ENCODE measurements at places on chromosomes 1 and 21.

GRCh38 chr1:33031506-33031905 is 5.2 kb downstream of the AK2 start:
- no peak for DNase-seq

DNA sequence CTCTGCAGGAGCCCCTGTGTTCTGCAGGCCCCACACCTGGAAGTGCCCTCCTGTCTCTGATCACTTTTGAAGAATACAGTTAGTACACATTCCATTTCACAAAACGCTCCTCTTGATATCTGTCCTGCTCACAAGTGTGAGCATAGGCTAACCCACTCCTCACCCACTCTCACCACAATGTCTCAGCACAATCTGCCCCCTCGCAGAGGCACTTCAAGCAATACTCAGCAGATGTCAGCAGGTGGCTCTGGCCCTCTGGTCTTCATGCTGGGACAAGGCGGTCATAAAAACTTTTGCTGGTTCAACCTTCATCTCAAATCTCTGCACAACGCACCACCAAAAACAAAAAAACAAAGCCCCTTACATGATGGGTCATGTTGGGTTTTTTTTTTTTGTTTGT is 671.2 kb downstream of the MATN1 start:
- DNase-seq = no peak

GRCh38 chr1:227942716-227943261 is 4.9 kb downstream of the WNT9A start:
- DNase-seq = no peak

- no peak for DNase-seq
Observed at GRCh38 chr21:45209046-45209445, 78.6 kb downstream of the POFUT2 start.

DNA sequence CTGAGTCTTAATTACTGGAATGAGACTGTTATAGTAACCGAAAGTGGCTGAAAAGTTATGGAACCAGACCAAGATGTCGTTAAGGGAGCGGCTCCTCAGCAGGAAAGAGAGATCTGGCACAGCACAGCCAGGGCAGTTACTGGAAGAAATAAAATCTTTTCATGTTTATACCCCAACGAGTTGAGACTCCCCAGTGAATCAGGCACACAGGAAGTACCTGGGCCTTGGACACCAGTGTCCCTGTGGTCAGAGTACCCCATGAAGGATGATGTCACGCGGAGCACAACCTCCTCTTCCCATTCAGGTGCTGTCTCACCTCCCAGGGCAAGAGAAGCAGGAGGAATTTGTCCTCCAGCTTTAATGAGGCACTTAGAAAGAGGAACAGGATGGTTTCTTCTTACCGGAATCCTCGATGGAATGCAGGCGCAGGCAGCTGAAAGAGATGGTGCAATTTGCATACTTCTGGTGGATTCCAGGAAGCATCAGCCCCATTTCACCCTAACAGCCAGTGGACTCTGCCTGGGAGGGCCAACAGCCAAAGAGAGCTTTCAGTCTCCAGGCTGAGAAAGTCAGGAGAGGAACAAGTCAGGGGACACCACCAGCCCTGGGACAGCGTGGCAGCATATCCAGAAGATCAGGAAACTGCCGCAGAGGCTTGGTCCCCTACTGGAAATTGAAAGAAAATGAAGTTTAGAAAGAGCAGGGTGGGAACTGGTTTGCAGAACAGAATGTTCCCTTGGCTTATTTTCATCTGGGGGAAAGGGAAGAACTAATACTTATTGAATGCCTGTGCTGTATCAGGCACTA is 35.9 kb upstream of the CTTNBP2NL start:
- DNase-seq = no peak

GRCh38 chr1:58968360-58968952 is 184.6 kb upstream of the JUN start:
- peak; percentile 29 for DNase-seq

GRCh38 chr1:169090900-169091311 is 15.6 kb upstream of the ATP1B1 start:
- no peak for DNase-seq

GRCh38 chr1:99677416-99677815 is 31.5 kb downstream of the PALMD start:
- no peak for DNase-seq

DNA sequence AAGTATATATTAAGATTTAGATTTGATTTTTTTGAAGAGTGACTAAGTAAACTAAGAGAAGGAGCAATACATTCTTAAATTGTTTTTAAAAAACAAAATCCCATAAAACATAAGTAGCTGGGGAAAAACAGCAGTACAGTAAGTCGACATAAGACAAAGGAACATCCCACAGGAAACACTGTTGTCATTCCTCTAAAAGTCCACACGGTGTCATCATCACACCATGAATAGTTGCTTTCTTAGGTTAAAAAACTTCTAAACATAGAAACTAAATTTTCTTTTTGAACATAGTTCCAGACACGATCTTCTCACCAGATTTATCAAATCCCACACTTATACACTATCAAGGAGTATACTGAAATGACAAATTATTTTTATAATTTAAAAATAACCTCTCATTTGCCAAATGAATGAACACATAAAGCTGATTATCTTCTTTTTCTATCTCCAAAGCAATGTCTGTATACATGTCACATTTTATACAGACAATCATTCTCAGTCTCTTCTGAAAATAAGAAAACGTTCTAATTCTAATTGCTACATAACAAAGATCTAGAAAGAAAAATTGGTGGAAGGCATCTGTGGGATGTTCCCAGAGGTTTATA is 15.8 kb downstream of the ODF2L start:
- DNase-seq = peak; percentile 67

- DNase-seq = no peak
Observed at GRCh38 chr1:6880951-6881690, 95.9 kb downstream of the CAMTA1 start.

GRCh38 chr1:247475793-247476192 is 17.9 kb upstream of the OR2B11 start:
- no peak for DNase-seq

GRCh38 chr1:89213347-89213746 is 14.6 kb upstream of the GBP4 start:
- DNase-seq = no peak

GRCh38 chr1:91172541-91172940 is 150.7 kb upstream of the ZNF644 start:
- no peak for DNase-seq

GRCh38 chr1:76674689-76675210 is 192.5 kb upstream of the ST6GALNAC5 start:
- no peak for DNase-seq

DNA sequence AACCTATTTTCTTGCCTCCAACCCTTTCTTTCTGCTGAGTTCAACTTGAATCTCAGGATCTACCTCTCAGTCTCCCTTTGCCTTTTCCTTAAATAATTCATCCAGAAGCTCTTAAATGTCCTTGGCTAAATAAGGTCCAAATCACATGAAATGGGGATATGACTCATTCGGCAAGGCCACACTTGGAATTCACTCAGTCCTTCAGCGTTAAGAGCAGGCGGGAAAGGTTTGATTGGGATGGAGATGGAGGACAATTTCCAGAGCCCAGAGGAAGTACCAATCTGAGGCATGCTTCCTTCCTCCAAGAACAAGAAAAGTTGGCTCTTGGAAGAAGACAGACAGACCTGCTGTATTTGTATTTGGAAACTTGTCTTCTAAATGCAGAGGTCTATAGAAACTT is 128.5 kb downstream of the PROX1 start:
- DNase-seq = no peak

DNA sequence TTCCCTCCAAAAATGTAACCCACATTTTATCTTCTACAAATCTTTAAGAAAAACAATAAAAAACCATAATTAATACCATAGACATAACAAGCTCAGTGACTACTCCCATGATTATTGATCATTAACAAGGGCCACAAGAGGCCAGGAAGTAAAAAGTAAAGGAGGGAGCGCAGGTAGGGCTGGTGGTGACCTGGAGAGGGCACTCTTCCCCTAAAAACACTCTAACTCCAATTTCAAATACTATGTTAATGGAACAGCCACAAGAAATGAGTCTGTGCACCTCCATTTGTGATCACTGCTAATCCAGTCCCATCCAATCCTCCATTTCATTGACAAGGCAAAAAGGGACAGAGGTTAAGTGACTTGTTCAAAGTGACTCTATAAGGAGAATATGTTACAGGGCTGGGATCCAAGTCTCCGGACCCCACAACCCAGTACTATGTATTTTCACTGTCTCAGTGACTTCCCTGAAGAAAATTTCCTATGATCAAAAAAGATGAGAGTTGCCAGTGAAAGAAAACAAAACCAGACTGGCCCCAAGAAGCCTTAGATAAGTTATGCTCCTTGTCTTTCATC is 41.2 kb upstream of the CFAP298 start:
- DNase-seq = peak; percentile 47

DNA sequence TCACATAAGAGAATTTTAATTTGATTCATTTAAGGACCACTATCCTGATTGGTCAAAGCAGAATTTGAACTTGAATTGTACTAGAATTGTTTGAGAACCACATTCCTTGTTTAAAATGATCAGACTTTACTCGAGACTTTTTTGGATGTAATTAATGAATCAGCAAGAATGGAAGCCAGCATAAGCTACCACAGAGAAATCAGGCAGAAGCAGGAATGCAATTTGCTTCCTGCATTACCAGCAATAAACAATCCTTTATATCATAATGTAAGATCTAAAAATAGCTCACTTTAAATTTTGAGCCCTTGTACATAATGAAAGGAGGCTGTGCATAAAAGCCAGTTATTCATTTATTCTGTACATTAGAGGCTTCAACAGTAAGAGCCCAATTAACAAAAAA is 119.8 kb upstream of the BACE2 start:
- no peak for DNase-seq

DNA sequence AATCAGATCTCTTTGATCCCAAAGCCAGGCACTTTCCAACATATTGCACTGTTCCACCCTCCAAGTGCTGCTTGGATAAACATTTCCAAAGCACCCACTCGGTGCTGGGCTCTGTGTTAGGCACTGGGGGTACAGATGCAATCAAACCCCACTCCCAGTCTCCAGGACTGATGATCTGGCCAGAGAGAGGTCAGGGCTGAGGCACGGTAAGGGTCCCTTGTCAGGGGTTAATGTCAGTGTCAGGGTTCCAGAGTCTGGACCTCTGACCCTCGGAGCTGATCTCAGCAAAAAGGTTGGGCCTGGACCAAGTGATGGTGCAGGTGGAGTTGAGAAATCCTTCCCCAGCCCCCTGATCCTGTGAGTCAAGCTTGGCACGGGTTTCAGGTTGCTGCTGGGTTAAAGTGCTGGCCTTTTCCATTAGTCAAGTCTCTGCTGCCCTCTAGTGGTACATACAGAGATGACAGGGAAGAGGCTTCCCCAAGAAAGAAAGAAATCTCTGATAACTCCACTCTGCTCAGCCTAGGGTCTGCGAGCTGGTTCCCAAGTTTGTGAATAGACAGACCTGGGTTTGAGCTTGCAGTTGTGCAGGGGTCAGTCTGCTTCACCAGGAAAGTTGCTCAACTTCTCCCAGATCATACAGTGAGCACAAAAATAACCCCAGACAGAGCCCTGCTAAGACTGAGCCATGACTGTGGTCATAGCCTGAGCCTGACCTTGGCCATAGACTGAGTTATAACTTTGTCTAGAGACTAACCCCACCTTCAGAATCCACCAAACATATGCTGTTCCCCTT is 74.6 kb downstream of the DMRTA2 start:
- DNase-seq = peak; percentile 58

GRCh38 chr1:208178091-208178529 is 66.1 kb downstream of the PLXNA2 start:
- no peak for DNase-seq

DNA sequence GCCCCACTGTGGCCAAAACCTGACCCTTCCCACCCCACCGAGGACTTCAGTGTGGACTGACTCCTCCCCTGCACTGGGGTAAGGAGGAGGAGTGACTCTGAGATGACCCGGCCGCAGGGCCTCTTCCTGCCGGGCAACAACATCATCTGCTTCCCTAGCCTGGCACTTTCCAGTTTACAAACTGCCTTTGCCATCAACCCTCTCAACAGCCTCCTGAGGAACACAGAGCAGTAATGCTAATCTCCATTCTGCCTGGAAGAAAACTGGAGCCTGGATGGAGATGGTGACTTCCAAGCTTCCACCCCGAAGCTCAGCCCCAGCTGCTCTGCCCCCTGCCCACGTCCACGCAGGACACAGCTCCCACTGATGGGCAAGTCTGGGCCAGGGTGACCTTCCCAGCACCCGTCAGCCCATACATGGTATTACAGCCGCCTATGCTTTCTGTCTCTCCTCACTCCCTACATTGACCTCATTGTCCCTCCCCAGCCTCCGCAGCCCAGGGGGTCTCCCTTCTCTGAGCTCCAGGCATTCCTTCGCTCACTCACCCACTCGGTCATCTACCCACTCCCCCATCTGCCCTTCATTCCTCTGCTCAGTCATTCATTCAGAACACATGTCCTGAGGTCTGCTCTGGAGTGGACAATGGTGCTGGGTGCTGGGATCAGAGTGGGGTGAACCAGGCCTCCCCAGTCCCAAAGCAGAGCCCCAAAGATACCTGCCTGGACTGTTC is 34.2 kb downstream of the RAP1GAP start:
- no peak for DNase-seq

GRCh38 chr1:62288224-62288623 is 31.0 kb downstream of the KANK4 start:
- DNase-seq = no peak

DNA sequence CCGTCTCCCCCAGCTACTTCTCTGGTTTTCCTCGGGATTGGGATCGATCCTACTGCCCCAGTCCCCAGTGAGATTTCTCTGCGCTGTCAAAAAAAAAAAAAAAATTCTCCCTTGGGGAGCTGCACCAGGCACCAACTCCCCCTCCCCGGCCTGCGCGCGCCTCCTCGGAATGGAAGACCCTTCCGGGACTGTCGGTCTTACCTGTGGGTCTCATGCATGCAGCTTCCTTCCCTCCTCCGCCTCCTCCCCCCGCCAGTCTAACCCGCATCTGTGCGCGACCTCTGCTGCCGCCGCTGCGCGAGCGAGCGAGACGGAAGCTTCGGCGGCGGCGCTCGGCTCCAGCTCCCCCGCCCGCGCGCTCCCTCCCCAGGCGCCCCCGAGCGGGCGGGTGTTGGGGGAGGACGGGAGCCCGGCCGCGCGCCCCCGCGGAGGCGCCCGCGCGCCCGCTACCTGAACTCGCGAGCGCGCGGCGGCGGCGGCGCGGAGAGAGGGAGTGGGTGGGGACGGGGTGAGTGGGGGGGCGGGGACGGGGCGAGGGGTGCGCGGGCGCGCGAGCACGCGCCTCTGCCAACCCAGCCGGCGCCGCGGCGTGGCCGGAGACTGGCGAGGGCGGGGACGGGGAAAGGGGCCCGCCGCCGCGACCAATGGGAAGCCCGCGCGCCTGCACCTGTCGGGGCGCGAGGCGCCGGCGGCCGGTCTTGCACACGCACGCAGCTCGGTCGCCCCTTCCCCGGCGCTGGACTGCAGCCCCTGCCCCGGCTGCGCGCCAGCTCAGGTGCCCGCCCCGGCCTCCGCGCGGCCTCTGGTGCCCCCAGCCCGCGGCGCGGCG is at the start of gene SUSD4:
TSS of gene SUSD4 (minus strand) at position 321 of the 829 bp plus-strand sequence. CDS start 751 bp downstream, outside the sequence.
- peak; percentile 72 for DNase-seq

Data from CD4-positive, alpha-beta T cell treated with Interleukin-17A for 1 hour (primary cell).